ENCODE measurements at places on chromosomes 7 and 10.
A peak's percentile ranks its signal among the peaks of the same experiment; 100 is the strongest.

GRCh38 chr10:73339436-73339835 lies 19.2 kb downstream of the CFAP70 start:
- no peak for DNase-seq

- no peak for DNase-seq
These were observed 339.5 kb downstream of the WDR37 start for GRCh38 chr10:1395481-1396296.

GRCh38 chr10:84541289-84541637 lies 212.9 kb downstream of the CCSER2 start:
- DNase-seq: no peak

DNA sequence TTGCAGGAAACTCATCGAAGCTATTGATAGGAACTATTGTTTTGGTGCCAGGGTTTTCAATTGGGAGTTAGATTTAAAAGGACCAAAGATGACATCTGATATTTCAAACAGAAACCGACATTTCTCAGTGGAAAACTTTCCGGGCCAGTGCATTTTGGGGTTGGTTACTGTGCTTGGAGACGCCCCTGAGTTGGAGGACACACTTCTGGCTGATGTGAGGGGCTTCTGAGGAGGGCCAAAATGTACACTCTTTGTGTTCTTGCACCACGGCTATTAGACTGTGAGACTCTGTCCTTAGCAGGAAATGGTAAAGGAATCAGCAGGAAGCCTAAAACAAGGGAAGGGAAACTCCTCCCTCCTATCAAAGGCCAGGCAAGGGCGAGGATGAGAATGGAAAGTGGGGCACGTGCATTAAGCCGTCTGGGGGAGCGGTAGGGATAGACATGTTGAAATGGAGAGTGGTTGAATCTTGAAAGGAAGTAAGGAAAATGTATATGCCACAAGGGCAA lies 1.8 kb upstream of the SRGN start:
- DNase-seq: no peak

- no peak for DNase-seq
These were observed 51.5 kb downstream of the NRCAM start for GRCh38 chr7:108404509-108405420.

DNA sequence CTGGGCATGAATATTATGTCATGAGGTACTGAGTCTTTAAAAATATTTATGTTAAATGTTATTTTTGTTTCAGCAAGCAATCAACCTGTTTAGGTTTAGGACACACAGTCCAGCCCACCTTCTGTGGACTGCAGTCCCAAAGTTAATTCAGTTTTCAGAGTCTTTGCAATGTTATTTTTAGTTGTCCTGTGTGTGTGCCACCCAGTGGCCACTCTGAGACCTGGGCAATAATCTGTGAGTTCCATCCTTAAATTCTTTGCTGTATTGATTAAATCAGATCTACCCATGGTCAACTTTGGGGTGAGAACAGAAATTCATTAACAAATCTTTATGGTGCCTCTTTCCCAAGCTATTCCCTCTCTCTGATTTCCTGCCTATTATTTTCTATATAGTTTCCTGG lies 415.1 kb downstream of the CCSER2 start:
- DNase-seq: no peak

DNA sequence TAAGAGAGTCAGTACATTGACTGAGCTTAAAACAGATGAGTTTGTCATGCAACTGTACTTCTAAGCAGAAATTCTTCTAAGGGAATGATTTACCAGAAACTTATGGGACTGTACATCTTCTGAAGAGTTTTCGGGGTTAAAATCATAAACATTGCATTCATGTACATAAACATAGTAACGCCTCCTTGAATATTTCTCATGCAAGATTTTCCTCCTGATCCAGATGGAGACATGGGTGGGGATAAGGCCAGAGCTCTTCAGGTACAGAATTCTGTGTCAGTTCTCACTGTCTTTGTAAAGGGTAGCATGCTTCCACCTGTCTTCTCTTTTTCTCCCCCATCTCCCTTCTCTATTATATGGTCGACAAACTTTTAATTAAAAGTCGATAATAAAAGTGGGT lies 335.3 kb downstream of the ABCA13 start:
- DNase-seq: no peak

GRCh38 chr7:147858421-147858820 lies 732.1 kb upstream of the C7orf33 start:
- DNase-seq: no peak

- DNase-seq: no peak
These were observed 5.1 kb upstream of the FAM133B start for GRCh38 chr7:92595281-92595680.

GRCh38 chr10:115895166-115895565 lies 377.8 kb downstream of the GFRA1 start:
- no peak for DNase-seq

DNA sequence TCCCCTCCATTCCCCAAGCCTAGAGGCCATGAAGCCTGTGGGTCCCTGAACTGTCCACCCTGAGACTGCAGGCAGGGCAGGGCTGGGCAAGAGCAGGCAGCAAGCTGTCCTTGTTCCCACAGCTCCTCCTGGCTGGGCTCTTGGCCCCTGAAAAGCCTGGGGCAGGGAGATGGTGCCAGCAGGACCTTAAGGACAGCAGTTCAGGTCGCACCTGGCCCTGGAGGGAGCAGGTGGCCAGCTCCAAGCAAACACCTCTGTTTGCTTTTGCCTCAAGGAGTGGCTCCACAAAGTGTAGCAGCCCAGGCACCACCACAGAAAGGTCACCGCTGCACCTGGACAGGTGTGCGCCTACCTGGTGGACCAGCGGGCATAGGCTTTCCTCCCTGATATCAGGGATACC lies 5.2 kb downstream of the RET start:
- DNase-seq: no peak

DNA sequence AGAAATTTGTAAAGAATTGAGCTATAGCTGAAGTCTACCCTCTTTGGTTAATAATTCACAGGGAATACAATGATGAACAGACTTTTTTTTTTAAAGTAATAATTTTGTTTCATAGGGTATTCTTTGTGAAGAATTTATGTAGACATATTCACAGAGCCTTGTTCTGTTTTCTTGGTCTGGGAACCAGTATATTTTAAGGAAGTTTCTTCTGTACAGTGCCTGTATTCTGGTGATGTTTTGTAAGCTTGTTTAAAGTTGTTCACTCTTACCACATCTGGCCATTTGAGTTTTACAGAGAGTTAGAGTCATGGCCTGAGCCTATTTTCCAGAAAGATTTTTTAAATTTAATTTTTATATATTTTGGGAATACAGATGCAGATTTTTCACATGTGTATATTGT lies 70.3 kb downstream of the CCSER2 start:
- DNase-seq: no peak

- no peak for DNase-seq
These were observed 4.4 kb upstream of the TRUB1 start for GRCh38 chr10:114933588-114933987.

GRCh38 chr7:87361320-87361719 lies 15.9 kb downstream of the CROT start:
- no peak for DNase-seq

GRCh38 chr7:142347091-142347490 lies 89.2 kb upstream of the PRSS58 start:
- DNase-seq: no peak

GRCh38 chr7:29040579-29040925 lies 82.4 kb upstream of the TRIL start:
- no peak for DNase-seq

- peak; percentile 26 for DNase-seq
These were observed 139.5 kb downstream of the ST7 start for GRCh38 chr7:117092785-117093184.

DNA sequence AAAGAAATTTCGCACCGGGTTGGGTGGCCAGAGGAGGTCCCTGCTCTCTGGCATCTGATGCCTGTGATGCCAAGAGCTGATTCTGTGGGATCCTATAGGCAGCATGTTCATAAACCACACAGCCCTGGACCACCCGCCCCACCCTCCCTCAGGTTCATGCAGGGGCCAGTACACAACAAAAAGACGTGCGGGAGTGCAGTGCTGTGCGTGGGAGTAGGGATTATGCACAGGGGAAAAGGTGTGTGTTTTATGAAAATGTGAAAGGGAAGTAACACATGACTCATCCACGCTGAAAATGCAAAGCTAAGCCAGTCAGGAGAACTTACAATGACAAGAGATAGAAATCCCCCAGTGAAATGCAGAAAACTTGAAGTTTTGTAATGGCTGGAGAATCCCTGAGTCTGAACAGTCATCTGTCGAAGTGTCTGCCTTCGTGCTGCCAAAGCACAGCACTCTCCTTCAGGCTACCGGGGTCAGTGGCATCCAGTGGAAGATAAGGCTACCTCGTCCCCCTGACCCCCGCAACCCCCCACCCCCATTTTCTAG lies 1.1 kb downstream of the KIAA1217 start:
- DNase-seq: peak; percentile 55

DNA sequence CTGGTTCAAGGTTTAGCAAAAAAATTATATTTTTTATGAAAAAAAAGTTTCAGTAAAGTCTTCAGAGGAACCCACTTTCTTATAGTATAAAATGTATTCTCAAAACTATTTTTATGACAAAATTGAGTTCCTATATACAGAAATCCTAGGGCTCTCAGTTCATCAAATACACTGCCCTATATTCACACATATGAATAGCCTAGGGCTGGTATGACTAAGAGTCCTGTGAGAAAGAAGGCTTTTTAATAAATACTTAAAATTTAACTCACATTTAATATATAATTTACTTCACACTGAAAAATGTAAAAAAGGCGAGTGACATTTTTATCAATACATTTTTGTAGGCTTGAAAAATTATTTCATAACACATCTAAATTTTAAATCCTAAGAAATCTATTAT lies 16.6 kb downstream of the CHCHD3 start:
- DNase-seq: no peak

DNA sequence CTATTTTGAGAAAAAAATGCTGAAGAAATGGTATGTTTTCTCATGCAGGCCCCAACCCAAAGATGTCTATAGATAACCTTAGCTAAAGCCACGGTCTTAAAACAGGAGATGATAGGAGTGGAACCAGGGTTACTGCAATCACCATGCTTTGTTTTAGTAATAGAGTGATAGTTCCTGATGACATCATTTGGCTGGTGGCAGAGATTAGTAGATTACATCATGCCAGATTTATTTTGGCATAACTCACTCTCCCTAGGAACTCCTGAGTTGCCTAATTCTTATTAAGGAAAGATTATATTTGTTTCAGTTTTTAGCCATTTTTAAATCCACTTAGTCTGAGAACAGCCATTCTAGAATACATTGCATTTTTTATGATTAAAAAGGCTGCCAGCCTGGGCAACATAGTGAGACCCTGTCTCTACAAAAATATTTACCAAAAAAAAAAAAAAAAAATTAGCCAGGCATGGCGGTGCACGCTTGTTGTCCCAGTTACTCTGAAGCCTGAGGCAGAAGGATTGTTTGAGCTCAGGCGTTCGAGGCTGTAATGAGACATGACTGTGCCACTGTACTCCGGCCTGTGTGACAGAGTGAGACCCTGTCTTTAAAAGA lies 17.8 kb downstream of the ENO4 start:
- DNase-seq: no peak

DNA sequence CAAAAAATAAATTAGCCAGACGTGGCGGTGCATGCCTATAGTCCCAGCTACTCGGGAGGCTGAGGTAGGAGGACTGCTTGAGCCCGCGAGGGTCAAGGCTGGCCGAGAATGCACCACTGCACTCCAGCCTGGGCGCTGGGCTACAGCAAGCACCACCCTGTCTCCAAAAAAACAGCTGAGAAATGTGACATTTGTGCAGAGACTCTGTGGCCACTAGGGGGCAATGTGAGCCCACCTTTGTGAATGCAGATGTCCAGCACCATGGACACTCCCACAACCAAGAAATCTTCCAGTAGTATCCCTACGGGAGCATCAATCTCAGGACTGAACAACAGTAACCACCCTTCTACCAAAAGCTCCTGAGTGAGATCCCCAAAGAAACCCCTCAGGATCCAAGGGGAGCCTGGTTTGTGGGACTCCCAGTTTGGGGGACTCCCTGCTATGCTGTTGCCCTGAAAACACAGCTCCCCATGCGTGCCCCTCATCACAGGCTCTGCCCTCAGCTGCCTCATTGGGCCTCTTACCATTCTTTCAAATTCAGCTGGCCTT lies 6.2 kb upstream of the AHCYL2 start:
- DNase-seq: peak; percentile 27

DNA sequence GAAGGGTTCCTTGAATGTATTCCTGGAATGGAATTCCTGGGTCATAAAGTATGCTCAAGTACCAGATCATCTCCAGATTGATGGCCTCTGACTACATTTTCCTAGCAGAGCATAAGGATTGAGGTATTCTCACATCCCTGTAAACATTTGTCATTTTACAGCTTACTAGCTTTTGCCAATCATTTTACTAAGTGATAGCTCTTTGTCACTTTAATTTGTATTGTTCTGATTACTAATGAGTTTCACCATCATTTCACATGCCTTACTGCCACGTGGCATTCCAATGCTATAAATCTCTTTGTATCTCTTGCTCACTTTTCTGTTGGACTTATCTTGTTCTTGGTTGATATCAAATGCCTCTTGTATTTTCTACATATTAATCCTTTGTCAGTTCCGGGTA lies 68.6 kb upstream of the CACNB2 start:
- no peak for DNase-seq

GRCh38 chr10:75430000-75430763 lies 1.2 kb upstream of the LRMDA start:
- no peak for DNase-seq

GRCh38 chr7:117892821-117893220 lies 19.6 kb upstream of the CTTNBP2 start:
- no peak for DNase-seq

DNA sequence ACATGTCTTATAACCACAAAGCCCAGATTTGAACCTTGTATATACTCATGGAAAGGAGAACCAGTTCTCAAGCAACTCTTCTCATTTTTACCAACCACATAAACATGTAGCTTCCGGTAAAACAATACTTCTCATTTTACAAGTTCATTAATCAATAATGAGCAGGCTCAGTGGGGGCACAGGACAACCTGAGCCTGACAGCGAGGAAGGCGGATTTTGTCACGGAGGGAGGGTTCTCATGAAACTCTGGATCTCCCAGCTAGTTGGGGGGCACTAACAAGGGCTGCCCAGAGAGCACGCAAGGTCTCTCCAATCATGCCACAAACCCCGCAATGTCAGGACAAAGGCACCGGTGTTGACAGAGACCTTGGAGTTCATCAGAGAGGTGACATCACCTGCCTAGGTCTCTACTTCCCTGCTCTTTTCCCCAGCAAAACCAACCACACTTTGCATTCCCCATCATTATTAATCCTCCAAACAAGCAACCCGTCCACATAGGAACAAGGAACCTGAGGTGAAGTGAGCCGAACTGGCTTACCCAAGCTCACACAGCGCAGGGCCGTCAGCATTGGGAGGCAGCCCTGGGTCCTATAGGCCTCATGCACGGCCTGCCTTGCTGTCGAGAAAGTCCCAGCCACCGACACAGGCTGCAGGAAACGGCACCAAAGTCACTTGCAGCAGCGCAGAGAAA lies 192.1 kb upstream of the KLF14 start:
- DNase-seq: no peak

GRCh38 chr7:65946904-65947303 lies 35.1 kb downstream of the GUSB start:
- DNase-seq: peak; percentile 8

DNA sequence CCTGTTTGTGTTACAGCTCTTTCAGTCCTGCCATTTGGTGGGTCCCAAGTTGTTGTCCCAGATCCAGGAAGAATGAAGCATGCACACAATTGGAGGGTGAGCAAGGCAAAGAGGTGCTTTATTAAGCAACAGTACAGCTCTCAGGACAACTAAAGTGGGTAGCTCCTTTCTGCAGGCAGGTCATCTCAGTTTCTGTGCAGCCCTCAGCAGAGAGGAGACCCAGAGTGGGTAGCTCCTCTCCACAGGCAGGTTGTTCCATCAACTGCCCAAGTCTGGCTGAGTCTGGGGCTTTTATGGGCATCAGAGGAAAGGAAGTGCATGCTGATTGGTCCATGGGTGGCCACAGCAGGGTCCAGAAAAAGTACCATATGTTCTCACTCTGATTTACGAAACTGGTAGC lies 624.5 kb downstream of the LRMDA start:
- DNase-seq: no peak

All from skeletal muscle cell (primary cell).